ENCODE measurements at places on chromosomes 7 and 10.

DNA sequence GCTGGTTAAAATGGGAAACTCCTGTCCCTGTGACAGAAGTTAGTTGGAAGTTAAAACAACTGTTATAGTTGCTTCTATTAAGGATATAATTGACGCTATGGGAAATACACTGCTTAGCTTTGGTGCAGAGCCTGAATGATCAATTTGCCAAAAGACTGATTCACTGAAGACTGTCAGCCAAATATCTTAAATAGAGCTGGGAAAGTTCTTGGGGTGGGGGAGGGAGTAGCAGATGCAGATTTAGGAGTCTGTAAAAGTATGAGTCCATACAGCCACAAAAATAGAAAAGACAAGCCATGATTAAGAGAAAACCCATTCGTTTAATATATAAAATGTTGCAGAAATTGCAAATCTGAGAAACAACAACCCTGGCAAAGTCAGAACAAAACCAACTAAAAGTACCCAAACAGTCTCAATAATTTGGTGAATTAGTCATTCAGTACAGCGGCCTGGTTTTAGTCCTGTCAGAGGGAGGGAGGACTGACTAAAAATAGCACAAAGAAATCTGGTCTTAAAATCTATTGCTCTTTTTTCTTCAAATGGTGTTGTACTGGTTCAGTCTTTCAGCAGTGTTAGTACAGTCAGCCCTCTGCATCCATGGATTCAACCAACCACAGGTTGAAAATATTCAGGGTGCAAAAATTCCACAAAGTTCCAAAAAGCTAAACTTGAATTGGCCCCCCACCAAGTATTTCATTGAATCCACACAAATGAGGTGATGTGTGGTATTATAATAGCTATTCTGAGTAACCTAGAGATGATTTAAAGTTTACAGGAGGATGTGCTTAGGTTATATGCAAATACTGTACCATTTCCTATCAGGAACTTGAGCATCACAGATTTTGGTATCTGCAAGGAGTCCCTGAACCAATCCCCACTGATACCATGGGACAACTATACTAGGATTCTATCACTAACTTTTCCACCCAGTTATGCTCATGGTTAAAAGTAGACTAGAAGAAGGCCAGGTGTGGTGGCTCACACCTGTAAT, 30.0 kb downstream of the STK17A start:
- DNase-seq, result no peak

DNA sequence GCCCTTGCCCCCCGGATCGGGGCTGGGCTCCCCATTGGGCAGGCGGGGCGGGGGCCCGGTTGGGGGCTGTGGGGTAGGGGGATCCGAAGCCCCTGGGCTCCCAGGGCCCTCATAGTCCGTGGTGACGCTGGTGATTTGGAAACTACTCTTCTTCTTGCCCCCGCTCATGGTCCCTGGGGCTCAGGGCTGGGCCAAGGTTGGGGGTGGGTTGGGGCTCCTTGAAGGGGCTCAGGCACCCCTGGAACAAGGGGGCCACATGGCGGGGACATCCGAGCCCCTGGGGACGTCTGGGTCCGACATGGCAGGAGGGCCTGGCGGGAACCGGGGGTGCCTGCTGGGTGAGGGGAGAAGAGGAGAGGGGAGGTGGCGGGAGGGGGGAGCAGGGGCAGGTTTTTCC, 1.1 kb downstream of the TSC22D4 start:
- DNase-seq, result no peak

- DNase-seq, result no peak
Measured at GRCh38 chr7:128913870-128914565, 3.5 kb upstream of the KCP start.

DNA sequence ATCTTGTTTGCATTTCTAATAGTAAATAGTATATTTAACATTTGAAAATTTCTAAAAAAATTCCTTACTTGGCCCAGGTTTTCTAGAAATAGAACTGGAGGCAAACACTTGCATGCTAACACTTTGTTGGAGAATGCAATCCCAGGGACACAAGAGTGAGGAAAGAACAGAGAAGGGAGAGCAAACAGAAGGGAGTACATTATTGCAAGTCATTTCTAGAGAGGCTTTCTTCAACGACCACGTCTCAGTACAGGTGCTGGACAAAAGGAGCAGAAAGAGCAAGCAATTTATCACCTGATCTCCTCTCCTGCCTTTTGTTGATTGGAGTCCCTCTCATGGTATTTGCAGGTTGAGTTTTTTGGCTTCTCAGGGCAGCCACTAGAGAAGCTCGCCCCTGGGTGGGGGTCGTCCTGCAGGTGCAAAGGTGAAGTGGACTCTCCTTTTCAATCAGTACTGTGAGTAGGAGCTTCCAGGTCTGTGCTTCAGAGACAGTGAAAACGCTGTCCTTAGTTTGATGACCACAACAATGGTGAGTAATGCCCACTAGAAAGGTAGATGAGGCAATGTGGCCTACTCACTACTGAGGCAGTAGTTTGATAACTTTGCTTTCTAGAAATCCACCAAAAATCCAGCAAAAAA, 5.2 kb downstream of the CPED1 start:
- DNase-seq, result no peak

- DNase-seq, result no peak
Measured at GRCh38 chr10:47104786-47105385, 193.7 kb downstream of the PTPN20 start.

DNA sequence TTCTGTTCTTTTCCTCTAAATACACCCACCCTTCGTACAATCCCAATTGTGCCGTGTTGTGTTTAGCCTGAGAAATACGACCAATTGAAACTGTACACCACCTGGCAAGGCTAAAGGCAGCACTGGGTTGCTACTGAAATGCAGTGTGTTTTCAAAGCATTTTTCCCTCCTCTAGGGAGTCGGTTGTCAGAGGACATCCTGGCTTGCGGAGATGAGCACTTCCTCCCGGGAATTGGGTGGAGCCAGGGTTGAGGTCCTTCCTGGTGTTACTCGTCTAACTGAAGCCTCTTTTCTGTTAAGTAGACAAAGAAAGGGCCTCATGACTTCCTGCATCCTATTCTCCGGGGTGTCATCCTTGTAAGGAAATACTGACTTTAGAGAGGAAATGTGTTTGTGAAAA, 133.5 kb downstream of the MTPAP start:
- DNase-seq, result no peak

- DNase-seq, result no peak
Measured at GRCh38 chr10:42351745-42352144, 286.6 kb downstream of the ZNF33B start.

GRCh38 chr7:158106272-158106671, 481.4 kb downstream of the PTPRN2 start:
- DNase-seq, result no peak

DNA sequence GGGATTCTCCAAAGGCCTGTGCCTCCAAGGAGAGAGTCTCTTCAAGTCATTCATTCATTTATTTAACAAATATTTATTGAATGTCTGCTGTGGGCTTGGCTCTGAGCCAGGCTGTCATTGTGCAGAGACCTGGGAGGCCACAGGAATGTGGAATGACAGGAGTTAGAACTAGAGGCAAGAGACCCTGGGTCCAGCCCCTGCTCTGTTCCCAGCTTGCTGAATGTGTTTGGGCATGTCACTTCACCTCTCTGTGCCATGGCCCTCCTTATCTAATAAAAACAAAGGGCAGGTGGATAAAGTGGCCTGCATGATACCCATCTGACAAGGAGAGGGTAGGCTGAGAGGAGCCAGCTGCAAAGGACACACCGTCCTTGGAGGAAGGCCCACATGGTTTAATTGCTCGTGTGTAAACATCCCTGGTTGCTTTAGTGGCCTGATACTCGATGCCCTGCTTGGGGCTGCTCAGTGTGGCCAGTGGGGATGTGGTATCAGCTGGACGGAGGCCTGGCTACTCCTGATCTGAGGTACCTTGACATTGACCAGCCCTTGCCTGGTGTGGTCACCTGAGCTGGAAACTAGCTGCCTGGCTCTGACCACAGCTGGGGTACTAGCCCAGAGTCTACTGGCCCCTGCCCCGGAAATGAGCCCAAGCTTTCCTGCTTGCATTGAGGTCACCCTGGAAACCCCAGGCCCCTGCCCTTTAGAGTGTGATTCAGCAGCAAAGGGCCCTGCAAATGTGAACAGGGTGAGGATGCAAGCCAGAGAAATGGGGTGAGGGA, 116.2 kb downstream of the CDH23 start:
- DNase-seq, result no peak

- no peak for DNase-seq
Measured at GRCh38 chr7:18317941-18318340, 177.6 kb upstream of the HDAC9 start.

DNA sequence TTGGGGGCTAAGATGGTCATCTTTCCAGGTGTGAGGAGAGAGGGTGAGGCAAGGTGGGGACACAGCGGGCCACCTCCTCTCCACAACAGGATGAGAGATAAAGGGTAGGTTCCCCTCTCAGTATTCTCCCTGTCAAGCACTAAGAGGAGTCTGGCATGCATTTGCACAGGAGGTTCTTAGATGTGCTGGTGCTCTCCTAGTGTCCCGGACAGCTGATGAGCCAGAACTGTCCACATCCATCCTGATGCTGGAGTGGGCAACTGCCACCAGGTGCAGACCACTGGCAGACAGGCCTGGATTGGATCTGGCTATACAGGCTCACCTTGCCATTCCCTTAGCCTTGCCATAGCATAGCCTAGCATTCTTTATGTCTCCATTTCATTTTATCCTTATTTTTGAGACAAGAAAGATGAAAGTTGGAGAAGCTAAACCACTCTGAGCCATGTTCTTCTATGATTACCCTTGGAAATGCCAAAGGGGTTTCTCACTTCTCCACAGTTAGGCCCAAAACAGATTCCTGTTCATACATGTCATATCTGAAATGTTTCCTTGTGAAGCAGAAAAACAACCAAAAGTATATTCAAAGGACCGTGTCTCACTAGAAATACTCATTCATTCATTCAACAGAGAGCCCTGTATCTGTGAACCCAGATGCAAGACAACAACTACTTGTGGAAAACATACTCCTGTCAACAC, 48.8 kb upstream of the ANTXRL start:
- DNase-seq, result no peak

DNA sequence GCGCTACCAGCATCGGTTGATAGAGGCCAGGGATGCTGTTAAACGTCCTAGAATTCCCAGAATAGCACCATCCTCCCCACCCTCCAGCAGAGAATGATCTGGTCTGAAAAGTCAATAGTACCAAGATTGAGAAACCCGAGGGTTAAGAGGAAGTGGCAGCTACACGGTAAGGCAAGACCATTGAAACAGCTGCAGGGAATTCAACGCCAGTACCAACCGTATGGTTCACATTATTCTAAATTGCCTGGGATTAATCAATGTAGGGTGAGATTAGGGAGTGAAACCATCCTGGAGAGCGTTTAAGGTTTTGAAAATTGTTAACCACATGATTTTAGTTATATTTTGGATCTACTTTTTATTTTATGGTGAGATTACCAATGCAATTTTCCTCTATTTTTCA, 352.2 kb downstream of the PRPF18 start:
- no peak for DNase-seq

- no peak for DNase-seq
Measured at GRCh38 chr7:132099163-132099562, 477.1 kb downstream of the PLXNA4 start.

DNA sequence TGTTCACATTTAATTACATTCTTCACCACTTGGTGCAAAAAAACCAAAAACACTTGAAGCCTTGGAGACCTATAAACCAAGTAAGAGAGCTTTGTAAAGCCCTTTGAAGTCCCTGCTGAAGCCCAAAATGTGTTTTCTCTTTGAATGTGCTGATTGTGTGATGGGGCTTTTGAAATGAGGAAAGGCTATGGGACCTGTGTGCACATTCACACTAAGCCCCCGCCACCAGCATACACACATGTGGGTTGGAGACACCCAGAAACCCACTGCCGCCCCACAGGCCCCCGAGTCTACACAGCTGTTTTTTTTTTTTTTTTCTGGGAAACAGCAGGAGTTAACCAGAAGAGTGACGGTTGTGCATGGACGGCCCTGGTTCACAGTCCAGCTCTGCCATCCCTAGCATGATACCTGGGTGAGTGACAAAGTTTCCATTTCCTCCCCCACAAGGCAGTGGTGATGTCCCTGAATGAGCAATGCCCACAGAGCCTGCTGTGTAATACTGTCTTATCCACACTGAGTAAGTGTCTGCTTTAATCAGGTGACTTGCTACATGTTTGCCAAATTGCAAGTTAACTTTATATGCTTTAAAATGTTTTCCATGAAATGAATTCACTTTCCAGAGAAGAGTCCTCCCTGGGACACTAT, 154.6 kb upstream of the GDF10 start:
- DNase-seq, result no peak

GRCh38 chr7:151549644-151550043, 29.9 kb upstream of the RHEB start:
- DNase-seq, result no peak

- no peak for DNase-seq
Measured at GRCh38 chr7:152513861-152514770, 78.3 kb upstream of the KMT2C start.

DNA sequence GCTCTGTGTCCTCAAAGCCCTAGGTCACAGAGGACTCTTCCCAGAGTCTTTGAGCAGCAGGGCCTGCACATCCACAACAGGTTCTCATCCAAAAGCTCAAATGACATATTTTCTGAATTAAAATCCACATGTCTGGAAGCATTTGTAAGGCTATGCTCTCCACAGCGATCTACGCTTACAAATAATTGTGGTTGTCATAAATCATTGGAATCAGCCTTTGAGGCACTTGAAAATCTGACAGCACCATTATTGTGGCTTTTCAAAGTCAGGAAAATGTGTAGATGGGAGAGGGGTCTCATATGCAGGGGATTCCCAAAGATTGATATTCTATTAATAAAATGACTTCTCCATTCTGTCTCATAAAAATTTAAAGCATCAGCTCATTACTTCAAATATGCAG, 16.3 kb downstream of the GPR26 start:
- DNase-seq, result no peak

DNA sequence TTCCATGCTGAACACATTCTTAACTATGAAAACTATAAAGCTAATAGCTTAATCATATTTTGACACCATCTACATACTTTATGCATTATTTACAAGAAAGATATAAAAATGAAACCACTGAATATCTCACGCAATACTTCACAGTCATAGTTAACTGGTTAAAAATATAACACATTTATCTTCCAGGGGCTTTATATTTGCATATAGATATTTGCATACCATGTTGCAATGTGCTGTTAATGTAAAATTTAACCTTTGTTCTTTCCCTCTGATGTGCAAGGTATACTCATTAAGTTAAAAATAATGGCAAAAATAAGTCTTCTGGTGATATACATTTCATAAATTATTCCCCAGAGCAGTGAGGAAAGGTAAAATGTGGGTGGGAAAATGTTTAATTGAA, 76.9 kb upstream of the MGMT start:
- no peak for DNase-seq

GRCh38 chr10:84415539-84416244, 87.3 kb downstream of the CCSER2 start:
- no peak for DNase-seq

- DNase-seq, result no peak
Measured at GRCh38 chr7:98200364-98200763, 10.9 kb upstream of the BHLHA15 start.

GRCh38 chr7:156178214-156178613, 366.0 kb upstream of the SHH start:
- DNase-seq, result no peak

- DNase-seq, result no peak
Measured at GRCh38 chr10:49093922-49094321, 21.4 kb downstream of the VSTM4 start.

- no peak for DNase-seq
Measured at GRCh38 chr7:14073543-14073942, 84.1 kb upstream of the ETV1 start.

Measured in neural progenitor cell (in vitro differentiated cells).